NCI-H187 treated with DMSO at 0.1 percent for 48 hours (cell line): ENCODE measurements at places on chromosomes 1 and 21.
A peak's percentile ranks its signal among the peaks of the same experiment; 100 is the strongest.

GRCh38 chr1:59604191-59604590 is 210.6 kb upstream of the HOOK1 start:
- no peak for DNase-seq

- DNase-seq = no peak
These were observed 41.2 kb downstream of the NME7 start for GRCh38 chr1:169326261-169326955.

- DNase-seq = no peak
These were observed 36.6 kb downstream of the RIMS3 start for GRCh38 chr1:40628903-40629292.

- no peak for DNase-seq
These were observed 25.5 kb downstream of the GBP2 start for GRCh38 chr1:89100412-89100811.

GRCh38 chr1:54105080-54105479 is 47.7 kb downstream of the CDCP2 start:
- no peak for DNase-seq

- peak; percentile 24 for DNase-seq
These were observed 59.9 kb upstream of the QSOX1 start for GRCh38 chr1:180094705-180095295.

DNA sequence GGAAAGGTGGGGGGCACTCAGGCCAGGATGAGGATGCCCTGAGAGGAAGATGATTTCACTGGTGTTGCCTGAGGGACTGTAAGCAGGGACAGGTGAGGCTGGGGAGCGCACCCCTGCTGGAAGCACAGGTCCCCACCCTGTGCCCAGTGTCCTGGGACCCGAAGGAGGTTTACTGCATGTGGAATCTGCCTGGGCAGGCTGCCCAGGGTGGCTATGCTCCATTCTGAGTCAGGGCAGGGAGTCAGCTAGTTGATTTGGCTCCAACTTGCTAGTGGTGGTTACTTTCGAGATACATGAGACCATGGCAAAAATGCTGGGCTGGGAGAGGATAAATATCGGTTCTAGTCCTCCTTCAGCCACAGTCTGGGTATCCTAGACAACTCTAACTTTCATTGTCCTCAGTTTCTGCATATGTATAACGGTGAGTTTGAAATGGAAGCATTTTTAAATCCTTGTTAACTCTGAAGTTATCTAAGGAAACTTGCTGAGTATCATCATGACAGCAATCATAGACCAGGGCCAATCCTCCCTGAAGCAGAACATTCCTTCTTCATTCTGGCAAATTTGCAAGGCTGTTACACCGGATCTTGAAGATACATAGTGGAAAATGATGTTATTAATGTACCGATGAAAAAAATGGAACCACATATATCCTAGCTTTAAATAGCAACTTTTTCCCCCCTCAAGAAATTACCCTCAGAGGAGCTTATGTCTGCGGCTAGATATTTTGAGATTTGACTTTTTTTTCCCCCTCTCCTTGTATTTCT is 7.7 kb downstream of the TLR5 start:
- no peak for DNase-seq

DNA sequence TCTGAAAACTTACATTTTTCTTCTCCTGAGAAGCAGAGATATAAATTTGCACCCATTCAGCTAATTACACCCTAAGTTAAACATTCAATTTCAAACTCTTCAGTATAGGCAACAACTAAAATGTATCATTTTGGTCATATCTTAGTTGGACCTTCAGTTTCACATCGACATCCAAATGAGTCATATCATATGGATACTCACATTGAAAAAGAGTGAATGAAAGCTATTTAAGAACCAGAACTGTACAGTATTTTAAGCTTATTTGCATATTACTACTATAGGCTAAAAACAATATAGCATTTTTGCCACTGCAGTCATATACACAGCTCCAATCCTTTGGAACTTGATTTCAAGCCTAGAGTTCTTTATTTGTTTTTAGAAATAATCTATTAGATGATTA is 33.6 kb downstream of the USP25 start:
- DNase-seq = no peak

DNA sequence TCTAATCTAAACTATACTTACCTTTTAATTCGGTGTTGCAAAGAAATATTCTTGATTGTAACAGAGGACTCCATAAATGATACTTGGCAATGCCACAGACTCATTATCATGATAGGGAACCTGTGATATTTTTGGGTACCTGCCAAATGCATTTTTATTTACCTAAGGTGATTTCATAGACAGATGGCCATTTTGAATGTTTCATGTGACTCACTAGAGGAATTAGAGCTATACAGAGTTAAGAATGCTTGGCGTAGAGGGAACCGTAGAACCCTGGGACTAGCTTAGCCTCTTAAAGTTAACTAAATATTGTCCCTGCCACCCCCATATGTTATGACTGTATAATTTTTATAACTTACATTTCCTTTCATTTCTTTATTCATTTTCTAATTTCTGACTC is 136.1 kb downstream of the DISP1 start:
- no peak for DNase-seq

DNA sequence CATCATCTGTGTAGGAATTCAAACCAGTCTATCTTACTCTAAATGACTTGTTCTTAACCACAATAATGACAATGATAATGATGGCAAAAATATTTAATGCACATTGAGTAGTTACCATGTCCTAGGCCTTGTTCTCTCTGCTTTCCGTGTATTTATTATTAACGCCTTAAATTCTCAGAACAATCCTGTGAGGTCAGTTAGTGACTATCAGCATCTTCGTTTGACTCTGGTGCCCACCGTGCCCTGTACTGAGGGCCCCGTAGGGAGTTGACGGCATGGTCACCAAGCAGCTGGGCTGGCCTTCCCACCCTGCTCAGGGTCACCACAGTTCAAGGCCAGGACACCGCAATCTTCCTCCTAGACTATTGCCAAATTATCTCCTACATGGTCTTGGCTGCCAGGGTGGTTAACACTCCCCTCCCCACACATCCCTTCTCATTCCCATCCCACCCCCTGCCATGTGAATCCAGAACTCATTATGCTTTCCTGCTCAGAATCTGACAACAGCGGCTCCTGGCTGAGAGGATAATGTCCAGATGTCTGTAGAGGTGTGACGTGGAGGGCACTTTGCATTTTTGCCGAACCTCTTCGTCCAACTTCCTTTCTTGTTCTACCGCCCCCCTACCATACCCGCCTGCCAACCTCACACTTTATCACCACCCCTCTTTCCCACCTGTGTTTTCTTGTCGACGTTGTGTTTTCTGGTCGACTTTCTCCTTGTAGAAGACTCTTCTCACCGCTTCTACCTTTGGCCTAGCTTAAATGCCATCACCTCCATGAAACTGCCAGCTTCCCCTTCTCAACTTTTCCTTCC is 33.4 kb downstream of the IGFN1 start:
- DNase-seq = no peak

DNA sequence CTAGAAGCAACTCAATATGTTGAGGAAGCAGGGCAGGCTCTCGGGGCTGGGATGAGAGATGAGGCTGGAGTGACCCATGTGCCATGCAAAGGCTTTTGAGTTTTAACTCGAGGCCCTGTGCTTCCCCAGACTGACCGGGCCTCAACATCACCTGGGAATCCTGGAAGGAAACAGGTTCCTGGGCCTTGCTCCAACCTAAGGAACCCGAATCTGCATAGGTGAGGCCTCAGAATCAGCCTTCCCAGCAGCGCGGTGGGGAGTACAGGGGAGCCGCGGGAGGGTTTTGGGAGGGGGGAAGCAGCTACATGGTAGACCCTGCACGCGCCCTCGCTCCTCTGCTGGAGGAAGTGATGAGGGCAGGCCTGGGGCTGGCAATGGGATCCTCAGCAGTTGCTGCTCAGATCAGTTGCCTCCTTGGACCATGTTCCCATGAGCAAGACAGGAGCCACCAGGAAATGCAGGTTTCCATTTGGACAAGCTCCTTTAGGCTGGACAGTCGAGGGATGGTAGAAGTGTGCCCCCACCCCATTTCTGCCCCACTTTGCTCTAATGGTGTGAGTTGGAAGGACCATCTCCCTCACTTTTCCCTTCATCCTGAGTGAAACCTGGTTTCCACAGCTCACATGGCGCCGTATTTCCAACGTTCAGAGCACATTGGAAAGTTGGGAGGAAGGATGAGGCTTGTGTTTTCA is 4.5 kb upstream of the KIAA1614 start:
- DNase-seq = no peak

- DNase-seq = no peak
These were observed 43.7 kb upstream of the ZNF281 start for GRCh38 chr1:200453553-200453905.

DNA sequence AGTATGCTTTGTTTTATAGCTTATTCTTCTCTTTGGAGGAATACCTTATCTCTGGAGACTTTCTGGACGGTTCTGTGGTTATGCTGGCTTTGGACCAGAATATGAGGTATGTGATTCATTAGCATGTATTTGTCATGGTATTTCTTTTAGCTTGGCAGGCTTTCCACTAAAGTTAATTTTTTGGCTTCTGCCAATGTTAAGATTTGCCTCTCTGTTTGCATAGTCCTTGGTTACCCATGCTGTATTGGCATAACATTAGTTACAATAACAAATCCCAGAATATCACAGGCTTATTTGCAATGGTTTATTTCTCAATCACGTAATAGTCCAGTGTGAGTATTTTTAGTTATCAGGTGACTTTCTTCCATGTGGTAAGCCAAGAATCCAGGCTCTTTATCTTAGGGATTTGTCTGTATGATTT is 9.7 kb downstream of the ZMPSTE24 start:
- DNase-seq = no peak

- no peak for DNase-seq
These were observed 22.3 kb upstream of the FAM78B start for GRCh38 chr1:166189126-166189525.

DNA sequence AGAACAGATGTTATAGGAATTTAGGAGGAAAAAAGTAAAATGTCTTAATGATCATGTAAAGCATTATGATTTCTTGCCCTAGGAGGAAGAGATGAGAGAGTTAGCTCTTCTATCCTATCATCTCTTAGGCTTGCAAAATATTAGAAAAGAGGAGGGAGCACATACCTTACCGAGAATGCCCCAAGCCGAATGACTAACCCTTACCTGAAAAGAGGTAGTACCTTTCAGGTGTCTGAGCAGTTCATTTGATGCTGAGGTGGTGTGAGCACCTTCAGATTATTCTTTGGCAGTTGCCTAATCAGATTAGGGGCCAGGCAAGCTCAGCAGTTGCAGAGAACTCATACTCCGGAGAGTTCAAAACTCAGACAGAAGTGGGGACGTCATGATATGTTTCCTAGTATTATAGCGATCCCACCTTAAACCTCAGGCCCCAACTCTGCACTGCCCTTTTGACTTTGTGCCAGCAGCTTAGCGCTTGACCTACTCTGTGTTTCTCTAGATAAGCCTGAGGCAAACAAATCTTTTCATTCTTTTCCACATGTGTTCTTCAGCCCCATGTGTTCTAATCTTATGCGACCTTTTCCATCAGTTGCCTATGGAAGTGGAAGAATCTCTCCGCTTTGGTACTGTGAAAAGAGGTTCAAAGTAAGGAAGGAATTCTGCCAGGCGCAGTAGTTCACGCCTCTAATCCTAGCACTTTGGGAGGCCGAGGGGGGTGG is 52.5 kb downstream of the ATP2B4 start:
- no peak for DNase-seq

DNA sequence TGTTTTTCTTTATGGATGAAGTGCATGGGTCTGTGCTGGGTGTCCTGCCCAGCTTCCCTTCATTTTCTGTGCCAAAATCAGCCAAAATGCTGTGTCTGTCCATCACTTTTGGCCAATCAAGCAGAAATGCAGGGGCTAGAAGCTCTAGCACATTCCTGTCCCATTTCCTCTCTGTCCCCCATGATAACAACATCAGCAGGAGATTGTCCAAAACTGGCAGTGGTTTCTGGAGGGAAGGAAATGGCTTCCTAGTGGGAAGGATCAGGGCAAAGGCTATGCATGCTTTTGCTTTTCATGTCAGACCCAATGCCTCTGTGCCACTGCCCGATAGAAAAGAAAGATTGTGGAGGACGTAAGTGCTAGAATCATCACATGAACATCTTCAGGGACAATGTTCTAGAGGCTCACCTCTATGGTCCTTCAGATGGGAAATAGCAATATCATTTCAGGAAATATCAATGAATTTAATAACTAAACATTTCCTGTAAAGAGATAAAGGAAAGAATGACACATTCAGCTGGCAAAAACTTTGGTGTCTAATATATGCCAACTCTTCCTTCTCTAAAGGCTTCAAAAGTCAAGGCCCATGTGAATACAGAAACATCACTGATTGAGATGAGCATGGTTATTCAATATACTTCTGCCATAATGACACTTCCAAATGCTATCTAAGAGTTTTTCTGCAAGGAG is 107.5 kb downstream of the SETD4 start:
- no peak for DNase-seq

- no peak for DNase-seq
These were observed 87.0 kb downstream of the RGS7 start for GRCh38 chr1:241270016-241270415.

DNA sequence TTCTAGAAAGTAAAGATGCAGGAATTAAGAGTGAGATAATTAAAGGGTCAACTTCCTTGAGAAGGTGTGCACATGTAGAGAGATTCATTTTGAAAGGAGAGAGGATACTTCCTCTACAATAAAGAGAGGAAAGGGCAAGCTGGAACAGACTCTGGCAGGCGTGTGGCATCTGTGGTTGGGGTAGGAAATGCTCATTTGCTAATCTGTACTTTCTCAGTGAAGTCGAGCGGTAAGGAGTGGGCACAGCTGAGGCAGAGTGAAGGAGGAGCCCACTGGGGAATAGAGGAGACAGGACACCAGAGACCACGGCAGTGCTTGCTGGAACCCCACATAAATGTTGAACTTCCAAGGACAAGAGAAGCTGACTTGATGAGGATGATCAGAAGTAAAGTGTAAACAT is 49.1 kb downstream of the PCSK9 start:
- no peak for DNase-seq

DNA sequence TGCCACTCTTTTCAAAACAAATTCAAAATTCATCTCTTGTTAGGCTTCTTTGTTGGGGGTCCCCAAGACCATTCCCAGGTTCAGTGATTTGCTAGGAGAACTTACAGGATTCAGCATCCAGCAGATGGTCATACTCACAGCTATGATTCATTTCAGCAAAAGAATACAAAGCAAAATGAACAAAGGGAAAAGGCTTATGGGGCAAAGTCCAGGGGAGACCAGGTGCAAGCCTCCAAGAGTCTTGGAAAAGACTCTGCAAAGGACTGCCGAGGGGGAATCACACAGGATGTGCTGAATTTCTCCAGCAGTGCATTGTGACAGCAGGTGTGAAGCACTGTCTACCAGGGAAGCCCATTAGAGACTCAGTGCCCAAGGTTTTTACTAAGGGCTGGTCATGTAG is 7.3 kb downstream of the TRAF5 start:
- DNase-seq = no peak

DNA sequence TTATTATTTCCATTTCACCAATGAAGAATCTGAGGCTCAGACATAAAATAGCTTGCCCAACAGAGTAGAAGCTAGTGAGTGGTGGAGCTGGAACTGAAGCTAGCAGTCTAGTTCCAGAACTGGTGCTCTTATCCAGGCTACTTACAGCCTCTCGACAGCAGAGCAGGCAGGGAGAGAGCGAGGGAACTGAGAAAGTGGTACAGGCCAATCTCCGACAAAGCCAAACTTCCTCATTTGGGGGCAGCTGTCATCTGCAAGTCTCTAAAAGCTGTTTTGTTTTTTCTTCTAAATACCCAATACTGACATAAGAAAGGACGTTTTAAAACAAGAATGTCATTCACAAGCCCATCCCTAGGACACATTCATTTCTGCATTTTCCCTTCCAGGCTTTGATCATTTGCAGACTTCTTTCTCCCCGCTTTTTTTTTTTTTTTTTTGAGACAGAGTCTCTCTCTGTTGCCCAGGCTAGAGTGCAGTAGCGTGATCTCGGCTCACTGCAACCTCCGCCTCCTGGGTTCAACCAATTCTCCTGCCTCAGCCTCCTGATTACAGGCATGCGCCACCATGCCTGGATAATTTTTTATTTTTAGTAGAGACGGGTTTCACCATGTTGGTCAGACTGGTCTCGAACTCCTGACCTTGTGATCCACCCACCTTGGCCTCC is 20.0 kb downstream of the YIPF1 start:
- no peak for DNase-seq
